CD4-positive, alpha-beta T cell treated with Interleukin-15 for 1 hour (primary cell): ENCODE measurements at places on chromosomes 1 and 21.

- no peak for DNase-seq
These were observed 162.5 kb downstream of the PCBP3 start for GRCh38 chr21:45806042-45806441.

GRCh38 chr1:200834383-200834782 lies 38.4 kb upstream of the GPR25 start:
- DNase-seq = no peak

GRCh38 chr21:28801906-28802305 lies 190.8 kb downstream of the LTN1 start:
- no peak for DNase-seq

DNA sequence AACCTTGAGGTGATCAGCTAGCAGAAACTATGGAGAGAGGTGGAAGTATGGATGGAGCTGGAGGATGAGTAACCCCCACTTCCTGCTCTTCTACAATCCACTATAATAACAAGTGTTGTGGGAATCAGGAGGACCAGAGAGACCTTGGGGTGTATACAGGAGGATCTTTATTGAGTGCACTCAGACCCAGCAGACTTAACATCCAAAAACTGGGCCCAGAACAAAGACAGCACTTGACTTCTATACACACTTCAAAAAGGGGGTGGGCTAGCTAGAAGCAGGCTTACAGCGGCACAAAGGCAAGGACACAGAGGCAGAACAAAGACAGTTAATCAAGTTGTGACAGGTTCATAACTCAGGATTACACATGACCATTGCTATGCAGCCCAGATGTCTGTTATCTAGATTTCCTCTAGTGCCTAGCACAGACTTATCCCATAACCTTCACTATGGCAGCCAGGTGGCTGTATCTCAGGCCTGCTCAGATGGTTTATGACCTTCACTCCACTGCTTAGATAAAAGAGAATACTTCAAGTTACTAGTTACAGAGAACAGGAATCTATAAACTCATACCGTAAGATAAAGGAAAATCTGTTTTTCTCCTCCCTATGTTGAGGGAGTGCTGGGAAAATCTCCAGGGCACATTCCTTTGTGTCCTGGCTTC lies 36.1 kb upstream of the PADI2 start:
- DNase-seq = no peak

GRCh38 chr1:118154220-118154619 lies 30.8 kb downstream of the SPAG17 start:
- DNase-seq = no peak

DNA sequence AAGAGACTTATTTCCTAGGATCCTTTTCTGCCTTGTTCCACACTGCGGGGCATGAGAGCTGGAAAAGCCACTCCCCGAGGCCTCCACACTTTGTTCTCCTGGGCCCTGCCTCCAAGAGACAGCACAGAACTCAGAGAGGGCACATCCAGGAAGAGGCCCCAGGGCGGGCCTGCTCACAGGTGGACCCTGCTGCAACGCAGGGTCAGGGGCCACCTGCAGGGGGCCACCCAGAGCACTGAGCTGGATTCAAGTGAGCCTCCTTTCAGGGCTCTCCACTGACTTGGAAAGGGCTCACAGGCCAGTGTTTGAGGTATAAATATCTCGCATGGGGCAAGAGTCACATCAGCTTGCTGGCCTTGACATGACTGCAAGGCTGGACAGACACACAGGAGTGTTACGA lies 4.8 kb downstream of the RGS16 start:
- no peak for DNase-seq

- DNase-seq = no peak
These were observed 134.2 kb upstream of the IPO9 start for GRCh38 chr1:201694608-201695335.

DNA sequence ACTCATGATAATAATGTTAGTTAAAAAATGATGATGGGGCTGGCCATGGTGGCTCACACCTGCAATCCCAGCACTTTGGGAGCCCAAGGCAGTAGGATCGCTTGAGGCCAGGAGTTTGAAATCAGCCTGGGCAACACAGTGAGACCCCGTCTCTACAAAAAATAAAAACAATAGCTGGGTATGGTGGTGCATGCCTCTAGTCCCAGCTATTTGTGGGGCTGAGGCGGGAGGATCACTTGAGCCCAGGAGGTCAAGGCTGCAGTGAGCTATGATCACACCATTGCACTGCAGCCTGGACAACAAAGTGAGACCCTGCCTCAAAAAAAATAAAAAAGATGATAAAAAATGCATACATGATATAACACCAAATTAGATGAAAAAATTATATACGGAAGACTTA lies 5.3 kb downstream of the P3H1 start:
- no peak for DNase-seq
